GM12891 (cell line): ENCODE measurements at places on chromosomes 5 and 9.
A peak's percentile ranks its signal among the peaks of the same experiment; 100 is the strongest.

- DNase-seq = no peak
Observed at GRCh38 chr5:142720641-142721271, 34.9 kb upstream of the FGF1 start.

- DNase-seq = peak; percentile 5
Observed at GRCh38 chr9:6243746-6244145, 28.1 kb downstream of the IL33 start.

DNA sequence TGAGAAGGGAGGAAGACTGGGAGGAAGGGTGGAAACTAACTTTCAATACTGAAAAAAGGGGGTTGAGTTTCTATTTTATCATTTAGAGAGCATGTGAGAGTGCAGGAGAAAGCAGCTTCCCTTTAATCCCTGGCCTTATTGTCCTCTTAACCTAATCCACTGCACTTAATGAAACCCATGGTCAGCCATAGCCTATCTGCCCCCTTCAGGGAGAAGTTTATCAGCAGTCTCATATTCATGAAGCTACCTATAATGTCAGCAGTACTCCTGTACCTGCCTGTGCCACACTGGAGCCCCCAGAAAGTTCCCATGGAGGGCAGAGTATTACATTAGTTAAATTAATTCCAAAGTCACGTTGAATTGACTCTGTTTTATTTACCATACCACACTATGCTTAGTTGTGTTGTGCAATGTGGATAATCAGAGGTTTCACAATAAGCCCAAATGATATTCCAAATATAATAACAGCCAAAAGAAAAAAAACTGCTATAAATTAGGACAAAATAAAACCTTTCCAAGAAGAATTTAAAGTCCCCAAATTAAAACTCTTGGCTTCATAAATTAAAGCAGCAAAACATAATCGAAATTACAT lies 62.9 kb downstream of the MUSK start:
- no peak for DNase-seq

DNA sequence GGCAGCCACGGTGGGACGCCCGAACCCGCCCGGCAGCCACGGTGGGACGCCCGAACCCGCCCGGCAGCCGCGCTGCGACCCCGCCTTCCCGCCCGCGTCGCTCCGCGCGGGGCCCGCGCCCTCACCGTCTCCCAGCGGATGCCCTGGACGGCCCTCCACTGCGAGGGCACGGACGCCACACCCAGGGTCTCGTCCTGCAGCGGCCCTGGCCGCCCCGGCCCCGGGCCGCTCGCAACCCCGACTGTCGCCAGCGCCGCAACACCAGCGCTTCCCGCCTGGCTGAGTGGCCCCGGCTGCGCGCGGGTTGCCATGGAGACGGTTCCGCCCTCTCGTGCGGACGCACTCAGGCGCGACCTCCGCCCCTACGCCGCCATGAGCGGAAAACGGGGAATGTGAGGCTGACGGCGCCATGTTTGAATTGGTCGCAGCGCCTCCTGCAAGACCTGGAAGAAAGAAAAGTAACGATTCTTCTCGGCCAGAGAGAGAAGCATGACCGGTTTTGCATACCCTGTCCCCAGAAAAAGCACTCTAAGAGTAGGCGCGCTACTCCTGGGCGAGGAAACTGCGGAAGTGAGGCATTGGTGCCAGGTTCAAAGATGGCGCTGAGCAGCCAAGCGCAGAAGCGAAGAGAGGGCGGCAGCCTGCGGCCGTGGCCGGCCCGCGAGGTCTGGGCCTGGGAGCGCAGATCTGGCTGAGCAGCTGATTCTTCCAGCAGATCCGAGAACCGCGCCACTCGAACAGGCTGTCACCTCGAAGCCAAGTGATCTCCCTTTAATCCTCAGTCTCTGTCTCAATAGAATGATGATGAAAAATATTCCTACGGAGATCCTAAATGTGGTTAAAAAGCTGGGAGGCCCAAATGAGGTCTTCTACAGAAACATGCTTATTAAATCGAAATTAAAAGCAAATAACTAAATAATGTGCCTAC lies at the start of gene DYNC2I2:
DYNC2I2 (minus strand) TSS at position 432 of the 928 bp plus-strand sequence; CDS start at position 311, 121 bp downstream.
- DNase-seq = peak; percentile 79

DNA sequence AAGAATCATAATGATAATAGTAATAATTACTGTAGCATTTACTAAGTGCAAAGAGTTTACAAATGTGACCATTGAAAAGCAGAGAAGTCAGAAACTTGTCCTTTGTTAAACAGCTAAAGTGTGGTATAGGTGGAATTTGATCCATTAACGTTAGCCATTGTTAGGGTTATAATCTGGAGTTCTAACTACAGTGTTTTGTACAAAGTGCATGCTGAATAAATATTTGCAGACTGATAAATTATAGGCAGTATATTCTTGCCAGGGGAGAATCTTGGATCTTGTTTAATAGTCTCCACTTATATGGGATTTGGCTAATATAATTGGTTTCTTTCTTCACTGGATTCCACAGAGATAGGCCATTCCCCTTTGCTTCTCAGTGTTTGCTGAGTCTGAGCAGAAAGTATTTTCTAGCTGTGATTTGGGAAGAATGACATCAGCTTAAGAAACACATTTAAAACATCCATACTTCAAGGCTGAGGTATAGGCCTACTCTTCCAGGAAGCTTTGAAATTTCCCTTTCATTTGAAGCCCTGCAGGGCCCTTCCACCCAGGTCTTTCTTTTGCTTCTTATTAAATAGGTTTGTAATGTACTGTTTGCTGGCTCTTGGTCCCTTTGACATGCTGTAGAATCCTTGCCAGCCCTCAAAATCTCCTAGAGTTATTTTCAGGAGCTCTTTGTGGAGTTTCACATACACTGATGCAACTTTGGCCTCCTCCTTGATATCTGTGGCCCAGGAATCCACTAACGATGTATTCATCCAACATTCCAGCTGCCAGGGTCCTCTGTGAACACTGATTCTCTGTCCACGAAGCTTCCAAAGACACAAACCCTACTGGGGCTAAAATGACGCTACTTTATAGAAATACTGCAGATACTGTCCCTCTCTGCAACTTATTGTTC lies 51.4 kb downstream of the ATP10B start:
- DNase-seq = no peak

DNA sequence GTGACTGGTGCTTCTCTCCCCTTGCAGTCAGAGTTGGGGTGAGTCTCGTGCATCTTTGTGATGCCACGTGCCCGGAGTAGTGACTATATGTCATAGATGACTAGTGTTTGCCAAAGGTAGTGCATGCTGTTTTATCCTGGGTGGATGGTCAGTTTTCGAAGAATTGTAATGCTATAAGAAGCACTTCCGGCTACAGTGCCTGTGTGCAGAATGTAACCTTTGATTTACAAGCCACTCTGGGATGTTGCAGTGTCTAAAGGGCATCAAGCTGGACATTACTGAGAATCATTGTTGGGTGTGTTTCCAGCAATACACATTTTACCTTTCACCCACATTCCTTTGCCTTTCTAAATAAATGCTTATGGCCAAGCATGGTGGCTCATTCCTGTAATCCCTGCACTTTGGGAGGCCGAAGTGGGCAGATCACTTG lies 16.7 kb downstream of the MVB12B start:
- DNase-seq = no peak

- no peak for DNase-seq
Observed at GRCh38 chr9:134748591-134748990, 107.0 kb downstream of the COL5A1 start.

DNA sequence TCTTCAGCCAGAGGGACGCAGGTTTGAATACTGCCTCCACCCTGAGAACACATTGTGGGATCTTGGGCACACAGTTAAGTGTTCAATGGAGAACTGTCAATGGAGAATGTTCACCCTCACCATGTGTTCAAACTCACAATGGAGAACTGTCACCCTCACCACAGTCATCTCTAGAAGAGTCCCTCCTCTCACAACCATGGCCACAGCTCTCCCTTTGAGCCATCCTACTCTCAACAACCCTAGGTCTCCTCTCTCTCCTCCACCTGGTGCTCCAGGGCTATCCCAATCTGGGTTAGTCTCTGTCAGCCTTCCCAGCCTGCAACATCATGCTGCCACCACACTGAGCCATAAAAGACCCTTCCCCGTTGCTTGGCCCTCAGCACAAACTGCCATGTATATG lies 36.3 kb upstream of the HAND1 start:
- DNase-seq = no peak

- no peak for DNase-seq
Observed at GRCh38 chr5:160799184-160799583, 52.8 kb downstream of the ATP10B start.

GRCh38 chr5:116437922-116438578 lies 136.6 kb downstream of the SEMA6A start:
- DNase-seq = no peak

- DNase-seq = peak; percentile 89
Observed at GRCh38 chr9:137277329-137278041, at the start of gene TOR4A. TSS of gene TOR4A (plus strand) at chr9:137277726. CDS start at chr9:137278690, 964 bp downstream.

DNA sequence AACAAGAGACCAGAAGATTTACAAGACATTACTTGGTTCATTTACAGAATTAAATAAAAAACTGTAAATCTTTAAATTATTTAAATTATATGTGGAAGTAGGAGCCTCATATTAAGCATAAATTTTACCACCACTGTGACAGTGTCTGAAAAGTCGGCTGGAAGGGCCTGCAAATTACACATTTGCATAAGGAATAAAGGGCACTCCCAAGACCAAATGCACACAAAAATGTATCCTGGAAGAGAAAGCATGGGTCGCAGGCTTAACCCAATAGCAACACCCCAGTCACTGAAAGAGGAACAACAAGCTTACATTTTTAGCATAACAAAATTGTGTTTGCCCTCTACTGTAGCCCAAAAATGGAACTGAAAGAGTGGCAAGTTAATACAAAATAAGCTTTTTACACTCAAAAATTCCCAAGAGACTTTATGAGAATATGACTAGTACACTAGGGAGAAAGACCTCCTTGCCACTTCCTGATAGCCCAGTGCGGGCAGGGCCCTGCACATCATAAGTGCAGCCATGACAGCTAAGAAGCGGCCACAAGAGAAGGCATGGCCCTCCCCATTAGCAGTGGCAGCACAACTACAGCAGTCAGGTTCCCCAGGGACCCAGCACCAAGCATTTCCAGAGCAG lies 482.0 kb downstream of the DTWD2 start:
- no peak for DNase-seq

DNA sequence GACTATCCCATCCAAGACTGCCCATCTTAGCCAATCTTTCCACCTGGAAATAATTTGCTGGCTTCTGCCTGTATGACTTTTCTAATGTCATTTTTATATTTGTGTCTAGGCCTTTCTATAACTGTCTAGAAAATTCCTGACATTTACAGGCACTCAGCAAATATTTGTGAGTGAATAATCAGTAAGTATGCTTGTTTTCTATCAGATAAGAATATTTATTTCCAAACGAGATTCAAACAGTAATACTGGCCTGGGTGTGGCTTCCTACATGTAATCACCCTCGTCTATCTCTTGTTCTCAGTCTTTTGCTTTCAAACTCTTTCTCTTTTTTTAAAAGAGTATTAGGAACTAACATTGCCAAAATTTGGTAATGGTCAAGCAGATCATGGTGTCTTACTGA lies 466.2 kb downstream of the RAB3C start:
- DNase-seq = no peak

DNA sequence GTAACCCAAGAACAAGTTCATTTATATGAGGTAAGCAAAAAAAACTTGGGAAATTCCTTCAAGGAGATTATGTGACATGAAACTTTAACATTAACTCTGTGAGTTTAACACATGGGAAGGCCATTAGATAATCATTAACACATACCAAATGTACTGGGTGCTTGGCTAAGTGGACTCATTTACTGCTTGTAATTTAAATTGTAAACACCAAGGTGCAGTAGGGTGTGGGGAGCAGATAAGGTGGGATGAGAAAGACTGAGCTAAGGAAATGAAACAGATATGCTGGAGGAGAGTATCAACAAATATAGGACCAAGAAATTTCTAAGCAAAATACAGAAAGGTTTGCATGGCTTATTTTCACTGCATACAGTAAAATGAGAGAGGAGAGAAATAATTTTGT lies 2384.8 kb upstream of the ACO1 start:
- DNase-seq = no peak

- no peak for DNase-seq
Observed at GRCh38 chr5:84088996-84089395, 295.7 kb downstream of the EDIL3 start.

- DNase-seq = peak; percentile 53
Observed at GRCh38 chr5:151222790-151223446, 974 bp downstream of the CCDC69 start.

DNA sequence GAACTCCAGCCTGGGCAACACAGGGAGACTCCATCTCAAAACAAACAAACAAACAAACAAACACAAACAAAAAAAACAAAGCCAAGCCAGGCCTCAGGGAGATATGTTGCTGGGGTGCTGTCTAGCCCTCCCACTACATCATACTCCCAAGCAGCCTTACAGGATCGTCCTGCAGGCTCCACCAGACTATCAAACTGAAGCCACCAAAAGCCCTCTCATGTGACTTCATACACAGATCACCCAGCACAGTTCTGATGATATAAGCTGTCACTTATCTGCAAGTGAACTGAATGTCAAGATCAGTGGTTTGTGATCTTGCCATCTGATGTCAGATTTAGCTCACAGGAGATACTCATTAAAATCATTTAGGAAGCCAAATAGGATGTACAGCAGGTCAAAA lies 43.3 kb downstream of the WDR41 start:
- DNase-seq = no peak

- no peak for DNase-seq
Observed at GRCh38 chr5:177023303-177023664, 788 bp downstream of the ZNF346 start.

GRCh38 chr9:6969805-6970204 lies 212.0 kb downstream of the KDM4C start:
- DNase-seq = no peak
